ENCODE measurements at places on chromosomes 1 and 21.
A peak's percentile ranks its signal among the peaks of the same experiment; 100 is the strongest.

- peak; percentile 29 for DNase-seq
Measured at GRCh38 chr1:151934048-151934493, 24.8 kb upstream of the THEM4 start.

DNA sequence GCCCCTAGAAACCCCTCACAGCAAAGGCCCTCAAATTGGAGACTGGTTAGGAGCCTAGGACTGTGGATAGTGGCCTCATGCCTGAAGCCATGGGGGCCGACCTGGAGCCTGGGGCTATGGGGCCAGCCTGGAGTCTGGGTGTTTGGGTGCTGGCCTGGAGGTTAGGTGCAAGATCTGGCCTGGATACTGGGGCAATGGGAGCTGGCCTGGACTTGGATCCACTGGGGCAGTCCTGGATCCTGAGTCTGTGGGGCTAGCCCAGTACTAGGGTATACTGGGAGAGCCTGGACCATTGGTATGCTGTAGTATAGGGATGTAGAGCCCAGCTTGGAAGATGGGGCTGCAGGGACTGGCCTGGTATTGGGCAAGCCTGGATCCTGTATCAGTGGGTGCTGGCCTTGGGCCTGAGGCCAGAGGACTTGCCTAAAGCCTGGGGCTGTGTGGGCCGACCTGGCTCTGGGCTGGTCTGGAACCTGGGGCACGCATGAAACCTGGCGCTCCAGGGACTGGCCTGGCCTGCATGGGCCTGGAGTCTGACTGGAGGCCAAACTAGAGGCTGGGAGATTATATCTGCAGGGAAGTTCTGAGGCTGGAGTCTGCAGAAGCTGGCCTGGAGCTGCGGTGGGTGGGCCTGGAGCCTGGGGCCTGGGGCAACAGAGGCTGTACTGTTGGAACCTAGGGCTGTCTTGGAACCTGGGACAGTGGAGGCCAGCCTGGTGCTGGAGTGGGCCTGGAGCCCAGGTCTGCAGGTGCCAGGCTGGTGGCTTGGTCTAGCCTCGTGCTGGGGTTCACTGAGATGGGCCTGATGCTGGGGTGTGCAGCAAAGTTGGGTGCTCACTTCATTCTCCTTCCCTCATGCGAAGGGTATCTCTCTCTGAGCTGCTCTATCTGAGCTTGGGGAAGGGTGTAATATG lies 12.6 kb upstream of the DENND1B start:
- no peak for DNase-seq

DNA sequence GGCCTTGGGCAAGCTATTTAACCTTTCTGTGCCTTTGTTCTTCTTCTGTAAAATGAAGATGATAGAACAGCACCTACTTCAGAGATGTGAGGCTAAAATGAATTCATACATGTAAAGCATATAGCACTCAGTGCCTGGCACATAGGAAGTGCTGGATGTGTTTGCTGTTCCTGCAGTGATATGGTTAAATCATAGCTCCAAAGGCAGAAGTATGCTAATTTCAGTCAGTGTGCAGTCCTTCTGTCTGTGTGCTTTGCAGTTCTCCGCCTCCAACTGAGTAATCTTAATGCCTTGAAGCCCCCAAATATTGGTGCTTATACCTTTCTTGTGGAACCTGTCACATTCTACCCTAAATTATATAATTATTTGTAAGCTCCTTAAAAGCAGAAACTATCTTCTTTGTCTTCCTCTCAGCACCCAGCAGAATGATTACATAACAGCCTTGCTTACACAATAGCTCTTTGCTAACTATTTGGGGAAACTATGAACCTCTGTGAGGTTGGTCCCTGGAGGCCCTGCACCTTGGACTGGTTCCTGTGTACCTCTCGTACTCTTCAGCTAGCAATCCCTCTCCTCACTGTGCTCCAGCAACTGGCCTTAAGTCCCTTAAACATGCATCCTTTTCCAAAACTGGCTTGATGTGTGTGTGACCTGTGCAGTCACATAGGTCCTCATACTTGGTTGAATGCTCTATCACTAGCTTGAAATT lies 57.0 kb upstream of the CACYBP start:
- DNase-seq, result peak; percentile 51

DNA sequence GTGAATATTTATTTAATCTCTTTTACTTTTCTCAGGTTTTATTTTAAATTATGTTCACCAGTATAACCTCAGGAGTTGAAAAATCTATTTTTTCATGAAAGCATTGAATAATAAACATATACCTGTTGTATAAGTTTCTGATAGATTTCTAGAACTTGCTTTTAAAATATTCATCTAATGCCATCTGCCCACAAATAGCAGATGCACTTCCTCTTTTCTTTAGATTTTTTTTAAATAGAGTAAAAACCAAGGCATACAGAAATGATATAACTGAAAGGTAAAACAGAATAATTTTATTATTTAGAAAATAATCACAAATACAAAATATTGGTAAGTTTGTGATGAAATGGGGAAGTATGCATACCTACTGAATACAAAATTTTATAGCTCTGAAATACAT lies 130.7 kb upstream of the PRMT6 start:
- DNase-seq, result no peak
